ENCODE measurements at places on chromosomes 7 and 10.

GRCh38 chr10:128712661-128713400 lies 586.6 kb upstream of the MKI67 start:
- no peak for DNase-seq

DNA sequence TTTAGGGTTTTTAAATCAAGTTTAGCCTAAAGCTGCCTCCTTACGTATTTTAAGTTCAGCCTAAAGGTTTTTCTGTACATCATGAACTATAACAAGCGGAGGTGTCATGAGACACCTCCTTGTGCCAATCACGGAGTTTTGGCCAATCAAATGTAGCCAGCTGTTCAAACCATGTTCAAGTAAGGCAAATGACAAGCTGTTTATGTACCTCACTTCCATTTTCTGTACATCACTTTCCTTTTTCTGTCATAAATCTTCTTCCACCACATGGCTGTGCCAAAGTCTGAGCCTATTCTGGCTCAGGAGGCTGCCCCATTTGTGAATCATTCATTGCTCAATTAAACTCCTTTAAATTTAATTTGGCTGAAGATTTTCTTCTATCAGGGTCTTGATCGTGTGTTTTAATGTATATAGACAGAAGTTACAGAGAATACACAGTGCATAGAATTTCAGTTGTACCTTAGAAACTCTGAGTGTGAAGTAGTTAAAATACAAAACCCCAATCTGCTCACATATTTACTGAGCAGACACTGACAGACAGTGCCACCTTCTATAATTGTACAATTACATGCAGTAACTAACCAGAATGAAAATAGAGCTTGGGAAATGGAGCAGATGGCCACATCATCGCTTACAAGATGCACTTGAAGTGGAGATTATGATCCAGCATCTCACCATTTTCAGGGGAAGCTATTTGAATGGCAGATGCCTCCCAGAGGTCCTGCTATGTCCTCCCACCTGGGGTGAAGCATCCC lies 76.9 kb upstream of the LANCL2 start:
- DNase-seq, result peak; percentile 98

GRCh38 chr7:50281680-50282445 lies 22.7 kb upstream of the IKZF1 start:
- no peak for DNase-seq

DNA sequence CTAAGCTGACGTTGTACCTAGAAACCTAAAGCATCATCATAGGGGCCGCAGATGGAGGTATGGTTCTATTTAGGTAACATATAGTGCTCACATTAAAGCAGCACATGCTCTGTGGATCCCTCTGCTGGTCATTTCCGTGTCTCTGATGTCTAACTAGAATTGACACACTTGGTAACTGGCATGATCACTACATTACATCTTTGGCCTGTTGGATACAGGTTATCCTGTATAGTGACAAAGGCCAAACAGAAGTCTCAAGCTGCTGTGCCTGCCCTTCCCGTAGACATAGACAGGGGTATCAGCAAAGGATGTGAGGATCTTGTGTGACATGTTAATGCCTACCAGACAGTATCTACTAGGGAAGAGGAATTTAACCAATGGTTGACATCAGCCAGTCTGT lies 51.2 kb downstream of the KIF5B start:
- DNase-seq, result peak; percentile 74

- DNase-seq, result no peak
Observed at GRCh38 chr10:43904301-43904700, 255.6 kb upstream of the ZNF32 start.

DNA sequence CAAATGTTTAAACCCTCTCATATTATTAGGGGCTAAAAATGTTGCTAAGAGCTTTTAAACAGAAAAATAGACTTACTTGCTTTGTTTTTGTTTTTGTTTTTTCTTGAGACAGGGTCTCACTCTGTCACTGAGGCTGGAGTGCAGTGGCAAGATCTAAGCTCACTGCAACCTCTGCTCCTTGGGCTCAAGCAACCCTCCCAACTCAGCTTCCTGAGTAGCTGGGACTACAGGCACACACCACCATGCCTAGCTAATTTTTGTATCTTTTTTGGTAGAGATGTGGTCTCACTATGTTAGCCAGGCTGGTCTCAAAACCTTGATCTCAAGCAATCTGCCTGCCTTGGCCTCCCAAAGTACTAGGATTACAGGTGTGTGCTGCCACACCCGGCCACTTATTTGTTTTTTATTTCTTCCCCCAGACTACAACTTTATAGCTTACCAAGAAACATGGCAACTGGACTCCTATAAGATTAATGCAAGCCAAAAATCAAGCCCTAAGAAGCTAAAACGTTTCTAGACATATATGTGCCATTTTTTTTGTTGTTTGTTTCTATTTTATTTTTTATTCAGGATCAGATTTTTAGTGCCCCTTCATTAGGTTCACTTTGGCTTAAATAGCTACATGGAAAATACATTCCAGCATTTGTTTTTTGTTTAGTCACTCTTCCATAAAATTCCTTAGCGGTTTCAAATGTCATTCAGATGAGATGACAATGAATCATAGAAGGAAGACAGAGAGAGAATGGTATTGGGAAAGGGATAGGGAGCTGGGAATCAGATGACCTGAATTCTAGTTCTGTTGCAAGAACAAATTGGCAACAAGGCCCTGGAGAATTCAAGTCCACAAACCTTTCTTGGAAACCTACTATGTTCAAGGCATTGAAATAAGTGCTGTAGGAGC lies 163.4 kb upstream of the MKLN1 start:
- no peak for DNase-seq

GRCh38 chr7:121557034-121557892 lies 161.2 kb upstream of the FAM3C start:
- DNase-seq, result no peak

- DNase-seq, result no peak
Observed at GRCh38 chr7:83925860-83926259, 268.7 kb downstream of the SEMA3A start.

GRCh38 chr7:76201732-76202665 lies at the start of gene SRRM3:
Gene SRRM3, plus strand, starts transcription at chr7:76201896. Its CDS starts 33,171 bp downstream, at chr7:76235067.
- peak; percentile 91 for DNase-seq

- no peak for DNase-seq
Observed at GRCh38 chr10:71590781-71591350, 128.7 kb downstream of the C10orf105 start.

DNA sequence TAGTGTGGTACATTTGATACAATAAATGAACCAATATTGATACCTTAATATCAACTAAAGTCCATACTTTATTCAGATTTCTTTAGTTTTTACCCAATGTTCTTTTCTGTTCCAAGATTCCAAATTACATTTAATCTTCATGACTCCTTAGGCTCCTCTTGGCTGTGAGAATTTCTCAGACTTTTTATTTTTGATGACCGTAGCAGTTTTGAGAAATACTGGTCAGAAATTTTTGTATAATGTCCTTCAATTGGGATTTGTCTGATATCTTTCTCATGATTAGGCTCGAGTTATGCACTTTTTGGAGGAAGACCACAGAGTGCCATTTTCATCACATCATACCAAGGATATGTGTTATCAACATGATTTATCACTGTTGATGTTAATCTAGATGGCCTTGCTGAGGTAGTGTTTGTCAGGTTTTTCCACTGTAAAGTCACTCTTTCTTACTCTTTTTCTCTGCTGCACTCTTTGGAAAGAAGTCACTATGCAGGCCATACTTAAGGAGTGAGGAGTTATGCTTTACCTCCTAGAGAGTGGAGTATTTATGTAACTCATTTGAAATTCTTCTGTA lies 12.9 kb upstream of the ENTPD1 start:
- no peak for DNase-seq

- DNase-seq, result no peak
Observed at GRCh38 chr10:29555746-29556481, 78.9 kb downstream of the SVIL start.

DNA sequence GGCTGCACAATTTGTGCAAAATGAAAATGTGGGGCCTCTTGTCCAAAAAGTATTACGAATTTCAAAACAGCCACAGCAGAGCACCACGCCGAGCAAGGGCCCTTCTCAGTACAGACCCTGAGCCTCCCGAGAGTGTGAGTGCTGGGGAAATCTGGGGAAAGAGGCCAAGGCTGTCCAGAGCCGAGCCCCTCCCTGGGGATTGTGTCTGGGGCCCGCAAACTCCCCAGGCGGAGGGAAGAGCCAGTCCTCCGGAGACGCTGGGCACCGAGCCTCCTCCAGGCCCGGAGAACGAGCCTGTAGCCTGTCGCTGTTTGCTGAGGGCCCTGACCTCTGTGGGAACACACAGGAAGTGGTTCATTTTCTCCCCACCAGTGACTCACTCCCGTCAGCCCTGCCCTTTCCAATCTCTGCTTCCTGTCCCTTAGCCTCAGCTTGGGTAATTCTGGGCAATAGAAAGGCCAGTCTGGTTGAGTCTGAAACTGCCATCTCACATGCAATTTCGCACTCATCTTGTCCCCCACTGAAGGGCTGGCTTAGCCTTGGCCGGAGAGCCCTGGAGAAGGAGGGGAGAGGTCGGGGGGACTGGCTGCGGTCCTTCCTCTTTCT lies 19.5 kb upstream of the GNA12 start:
- DNase-seq, result no peak

DNA sequence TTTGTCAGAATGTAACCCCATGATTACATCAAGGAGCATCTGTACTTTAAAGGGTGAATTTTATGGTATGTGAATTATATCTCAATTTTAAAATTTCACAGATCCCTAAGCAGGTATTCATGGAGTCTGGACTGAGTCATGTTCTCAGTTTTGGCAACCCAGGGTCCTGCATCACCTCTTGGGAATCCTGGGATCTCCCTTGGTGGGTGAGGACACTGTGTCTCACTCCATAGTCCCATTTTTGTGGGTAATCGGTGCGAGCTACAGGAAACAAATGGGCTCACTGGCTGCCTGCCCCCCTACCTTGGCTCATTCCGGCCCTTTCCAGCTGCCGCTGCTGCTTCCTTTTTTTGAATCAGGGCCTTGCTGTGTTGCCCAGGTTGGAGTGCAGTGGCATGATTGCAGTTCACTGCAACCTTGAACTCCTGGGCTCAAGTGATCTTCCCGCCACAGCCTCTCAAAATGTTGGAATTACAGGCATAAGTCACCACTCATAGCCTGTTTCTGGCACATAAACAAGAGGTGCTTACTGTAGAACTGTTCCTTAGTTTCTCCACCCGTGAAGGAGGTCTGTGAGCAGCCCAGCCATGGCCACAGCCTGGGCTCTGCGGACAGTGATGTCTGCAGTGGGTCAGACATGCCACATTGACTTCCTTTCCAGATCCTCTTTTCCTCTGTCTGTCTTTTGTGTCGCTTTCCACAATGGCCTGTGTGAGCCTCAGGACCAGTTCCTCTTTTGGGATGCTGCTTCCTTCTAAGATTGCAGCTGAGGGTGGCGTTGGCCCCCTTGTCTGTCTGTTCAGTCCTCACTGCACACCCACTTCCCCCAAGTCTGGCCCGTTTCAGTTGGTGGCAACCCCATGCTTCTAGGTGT lies 14.5 kb downstream of the PALD1 start:
- no peak for DNase-seq

DNA sequence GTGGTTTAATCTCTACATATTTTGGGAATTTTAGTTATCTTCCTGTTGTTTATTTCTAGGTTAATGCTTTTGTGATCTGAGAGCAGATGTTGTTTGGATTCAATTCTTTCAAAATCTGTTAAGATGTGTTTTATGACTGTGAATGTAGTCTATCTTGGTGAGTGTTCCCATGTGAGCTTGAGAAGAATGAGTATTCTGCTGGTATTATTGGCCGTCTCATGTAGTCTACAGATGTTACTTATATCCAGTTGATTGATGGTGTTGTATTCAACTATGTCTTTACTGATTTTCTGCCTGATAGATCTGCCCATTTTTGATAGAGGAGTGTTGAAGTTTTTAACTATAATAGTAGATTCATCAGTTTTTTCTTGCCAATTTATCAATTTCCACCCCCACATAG lies 141.4 kb upstream of the FOXP2 start:
- DNase-seq, result no peak

DNA sequence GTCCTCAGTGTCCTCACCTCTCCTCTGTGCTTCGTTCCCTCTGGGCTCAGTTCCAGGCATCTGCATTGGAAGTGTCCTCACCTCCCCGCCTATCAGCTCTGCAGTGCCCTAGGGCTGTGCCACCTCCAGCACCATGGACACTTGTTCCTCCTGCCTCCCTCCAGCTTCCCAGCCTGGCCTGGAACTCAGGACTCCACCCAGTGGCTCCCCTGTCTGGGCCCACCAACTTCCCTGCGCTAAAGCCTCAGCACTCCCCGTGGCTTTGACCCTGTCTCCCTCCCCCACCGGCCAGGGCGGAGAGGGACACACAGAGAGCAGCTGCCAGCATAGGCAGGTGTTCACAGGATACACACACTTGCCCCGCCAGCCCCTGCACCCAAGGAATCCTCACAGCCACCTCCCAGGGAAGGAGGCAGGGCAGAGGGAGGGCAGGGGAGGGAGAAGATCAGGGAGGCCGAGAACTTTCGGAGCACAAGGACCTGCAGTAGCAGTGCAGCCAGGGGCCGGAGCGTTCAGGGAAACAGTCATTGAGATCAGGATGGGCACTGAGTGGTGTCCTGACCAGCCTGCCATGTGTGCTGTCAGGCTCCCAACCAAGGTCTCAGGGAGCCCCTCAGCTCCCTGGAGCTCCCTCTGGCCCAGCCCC lies 31.3 kb downstream of the ANXA8 start:
- no peak for DNase-seq

DNA sequence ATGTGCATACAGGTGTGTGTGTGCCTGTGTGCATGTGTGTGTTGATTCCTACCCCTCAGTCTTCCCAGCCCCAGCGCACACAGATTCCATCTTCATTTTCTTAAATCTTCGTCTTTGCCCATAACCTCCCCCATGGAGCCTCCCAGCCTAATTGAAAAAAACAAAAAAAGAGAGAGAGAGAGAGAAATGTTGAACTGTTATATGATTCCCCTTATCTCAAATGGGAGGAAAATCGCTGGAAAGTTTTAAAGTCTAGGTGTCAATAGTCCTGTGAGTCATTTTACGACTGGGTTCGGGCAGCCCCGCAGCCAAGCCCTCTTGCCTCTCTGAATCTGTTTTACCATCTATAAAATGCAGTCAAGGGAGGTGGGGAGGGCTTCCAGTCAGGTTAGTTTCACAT lies 60.9 kb downstream of the SPOCK2 start:
- DNase-seq, result no peak

DNA sequence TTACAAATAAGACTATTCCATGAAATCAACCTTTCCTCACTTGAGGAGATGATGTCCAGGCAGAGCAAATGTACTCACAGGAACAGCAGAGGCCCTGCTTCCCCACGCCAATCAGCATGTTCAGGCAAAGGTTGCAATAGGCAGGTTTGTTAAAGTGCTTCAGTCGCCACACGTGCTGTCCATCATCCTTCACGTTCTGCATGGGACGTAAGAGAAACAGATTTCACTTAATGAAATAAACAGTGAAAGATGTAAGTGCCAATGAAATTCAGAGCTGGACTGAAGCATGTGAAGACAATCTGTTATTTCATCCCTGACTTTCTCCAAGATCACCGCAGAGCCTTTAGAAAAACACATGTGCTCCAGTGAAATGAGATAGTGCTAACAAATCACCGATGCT lies 217.4 kb downstream of the DGKB start:
- no peak for DNase-seq

GRCh38 chr10:6124666-6125065 lies 35.8 kb downstream of the RBM17 start:
- DNase-seq, result no peak

- no peak for DNase-seq
Observed at GRCh38 chr7:67313213-67313612, 316.6 kb downstream of the TYW1 start.

GRCh38 chr10:78529262-78529661 lies 495.6 kb downstream of the RPS24 start:
- no peak for DNase-seq
